ENCODE measurements at places on chromosomes 5 and 9. TPM values are rescaled to one million over a fixed set of nuclear protein-coding genes. Genes with fewer than 3 reads are reported as not detected.

GRCh38 chr5:137825165-137825564 lies 42.5 kb upstream of the MYOT start:
- no peak for ATAC-seq

DNA sequence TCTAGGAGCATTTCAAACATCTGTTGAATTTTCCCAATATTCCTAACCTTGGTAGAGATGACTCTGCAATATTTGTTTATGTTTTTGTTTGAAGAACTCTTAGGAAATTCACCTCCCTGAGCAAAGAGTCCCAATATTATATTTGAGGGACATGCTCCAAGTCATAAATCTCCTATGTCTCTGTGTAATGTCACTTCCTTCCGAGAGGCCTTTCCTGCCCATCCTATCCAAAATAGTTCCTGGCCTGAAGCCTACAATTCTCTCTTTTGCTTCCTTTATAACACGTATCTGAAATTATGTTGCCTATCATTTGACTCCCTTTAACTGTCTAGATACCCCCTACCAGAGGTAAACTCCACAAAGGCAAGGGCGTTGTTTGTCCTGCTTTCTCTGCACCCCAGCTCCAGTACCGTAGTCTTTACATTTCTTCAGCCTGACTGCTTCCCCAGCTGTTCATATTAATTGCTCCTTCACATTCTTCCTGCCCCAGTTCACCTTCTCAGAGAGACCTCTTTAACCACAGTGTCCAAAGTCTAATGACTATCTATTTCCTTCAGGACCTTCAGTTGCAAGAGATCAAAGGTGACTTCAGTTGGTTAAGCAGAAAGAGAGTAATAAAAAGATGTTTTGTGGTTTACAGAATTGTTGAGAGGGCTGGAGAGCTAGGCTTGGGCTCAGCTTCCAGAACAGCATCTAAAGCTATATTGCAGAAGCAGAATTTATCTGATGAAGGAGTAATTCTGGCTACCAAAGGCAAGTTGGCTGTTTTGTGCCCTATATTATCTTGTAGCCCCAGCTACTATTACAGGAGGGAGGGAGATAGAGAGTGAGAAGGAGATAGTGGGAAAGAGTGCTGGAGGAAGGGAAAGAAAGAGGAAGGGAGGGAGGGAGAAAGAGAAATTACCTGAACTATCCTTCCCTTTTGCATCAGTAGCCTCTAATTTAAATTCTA lies 109.3 kb upstream of the TMEM161B start:
- ATAC-seq, result no peak

TCF7 gene
- 1.4 TPM for total RNA-seq

CORO2A gene
- total RNA-seq, result 0.94 TPM
